ENCODE measurements at places on chromosomes 5 and 9.

DNA sequence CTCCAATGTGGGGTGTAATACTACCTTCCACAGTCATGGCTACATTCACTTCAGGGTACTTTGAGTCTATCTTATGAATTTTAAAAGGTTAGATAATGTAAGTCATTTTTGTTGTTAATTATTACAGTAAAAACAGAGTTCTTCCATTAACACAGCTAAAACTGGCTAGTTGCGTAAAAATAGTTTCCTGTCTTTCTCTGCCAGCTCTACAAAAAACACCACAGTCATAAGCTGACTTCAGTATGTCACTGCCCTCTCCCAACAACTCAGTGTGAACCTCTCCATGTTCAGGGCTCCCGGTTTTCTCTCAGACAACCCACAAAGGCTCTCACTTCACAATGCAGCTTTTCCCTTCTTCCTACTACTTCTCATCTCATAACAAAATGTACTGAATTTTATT is 84.8 kb upstream of the ITGA1 start:
- DNase-seq = no peak

- DNase-seq = no peak
Measured at GRCh38 chr9:128654481-128654880, 2.2 kb downstream of the DYNC2I2 start.

GRCh38 chr5:119332978-119333401 is 22.8 kb upstream of the TNFAIP8 start:
- no peak for DNase-seq

DNA sequence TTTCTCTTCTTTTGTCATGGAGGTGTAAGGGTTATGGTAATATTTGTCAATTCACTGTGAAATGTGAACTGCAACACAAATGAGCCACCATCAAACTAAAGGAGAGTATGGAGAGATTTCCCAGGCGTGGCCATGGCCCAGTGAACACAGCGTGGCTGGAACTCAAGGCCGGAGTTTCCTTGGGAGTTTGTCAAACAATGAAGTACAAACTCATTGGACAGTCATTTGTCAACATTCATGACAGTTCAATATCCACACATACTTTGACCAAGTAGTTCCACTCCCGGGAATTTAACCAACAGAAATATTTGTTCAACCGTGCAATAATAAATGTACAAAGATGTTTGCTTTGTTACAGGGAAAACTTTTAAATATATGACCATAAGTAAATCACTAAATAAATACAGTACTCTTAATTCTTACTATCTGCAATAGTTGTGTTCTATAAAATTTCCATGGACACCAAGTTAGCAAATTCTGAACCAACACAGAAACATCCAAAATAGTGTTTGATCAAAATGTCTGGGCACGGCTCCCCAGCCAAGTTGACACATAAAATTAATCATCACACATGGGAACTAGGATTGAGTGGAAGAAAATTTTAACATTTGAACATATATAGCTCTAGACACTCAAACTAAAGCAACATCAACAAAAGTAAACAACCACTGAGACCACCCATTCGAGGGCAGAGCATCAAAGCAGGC is 87.1 kb downstream of the DIRAS2 start:
- no peak for DNase-seq

- no peak for DNase-seq
Measured at GRCh38 chr5:113989278-113989912, 372.5 kb upstream of the KCNN2 start.

GRCh38 chr5:143752165-143752850 is 59.7 kb upstream of the HMHB1 start:
- DNase-seq = no peak

- no peak for DNase-seq
Measured at GRCh38 chr9:70945301-70945700, 176.1 kb downstream of the TRPM3 start.
